ENCODE measurements at places on chromosomes 1 and 21.

GRCh38 chr1:245687152-245687635, 532.4 kb downstream of the KIF26B start:
- DNase-seq, result no peak

DNA sequence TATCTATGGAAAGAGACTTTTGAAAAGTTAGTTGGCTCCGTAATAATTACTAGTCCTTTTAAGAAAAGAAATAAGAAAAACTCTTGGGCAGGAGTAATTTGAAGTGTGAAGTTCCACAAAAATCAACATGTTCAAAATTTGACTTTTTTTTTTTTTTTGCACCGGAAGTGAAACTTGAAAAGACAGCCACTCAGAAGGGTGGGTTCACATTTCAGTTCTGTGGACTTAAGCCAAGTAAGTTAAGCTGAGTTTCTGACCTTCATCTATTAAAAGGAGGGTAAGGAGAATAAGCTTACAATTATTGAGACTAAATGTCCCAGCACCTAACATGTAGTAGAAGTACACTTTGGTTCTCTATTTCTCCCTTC, 11.0 kb downstream of the RO60 start:
- DNase-seq, result no peak

- peak; percentile 69 for DNase-seq
Measured at GRCh38 chr1:161998811-161999210, 24.9 kb downstream of the OLFML2B start.

- DNase-seq, result no peak
Measured at GRCh38 chr1:43421976-43422750, 31.6 kb downstream of the HYI start.
